ENCODE measurements at places on chromosomes 12 and 14. TPM values are rescaled to one million over a fixed set of nuclear protein-coding genes. Genes with fewer than 3 reads are reported as not detected.

DNA sequence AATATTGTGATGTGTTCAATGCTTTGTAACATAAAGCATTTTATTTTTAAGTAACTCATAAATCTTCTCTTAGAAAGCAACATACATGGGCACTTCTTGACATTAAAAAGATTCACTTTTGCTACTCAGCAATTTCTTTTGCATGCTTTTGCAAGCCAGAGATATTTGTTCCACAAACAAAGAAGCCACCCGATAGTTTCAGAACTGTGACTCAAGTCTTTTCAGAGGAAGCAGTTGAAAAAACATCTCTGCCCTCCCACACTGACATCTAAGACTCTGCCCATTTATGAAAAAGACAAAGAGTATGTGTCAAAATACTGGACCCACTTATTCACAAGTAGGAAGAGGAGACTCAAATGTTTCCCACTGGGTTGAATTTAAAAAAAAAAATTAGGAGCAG lies 7.5 kb downstream of the APPL2 start:
- DNase-seq: no peak

DNA sequence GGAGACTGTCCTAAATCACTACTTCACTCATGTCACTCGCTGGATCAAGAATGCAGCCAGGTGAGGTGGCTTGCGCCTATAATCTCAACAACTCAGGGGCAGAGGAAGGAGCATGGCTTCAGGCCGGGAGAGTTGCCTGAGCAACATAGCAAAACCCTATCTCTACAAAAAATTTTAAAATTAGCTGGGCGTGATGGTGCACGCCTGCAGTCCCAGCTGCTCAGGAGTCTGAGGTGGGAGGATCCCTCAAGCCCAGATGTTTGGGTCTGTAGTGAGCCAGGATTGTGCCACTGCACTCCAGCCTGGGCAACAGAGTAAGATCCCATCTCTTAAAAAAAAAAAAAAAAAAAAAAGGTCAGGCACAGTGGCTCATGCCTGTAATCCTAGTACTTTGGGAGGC lies 5.9 kb downstream of the SMAGP start:
- no peak for DNase-seq

- no peak for DNase-seq
These were observed at the start of gene GPD1 for GRCh38 chr12:50103767-50104321. TSS of gene GPD1 (plus strand) at chr12:50104008. CDS start at chr12:50104051, 43 bp downstream.

Gene CLBA1
- total RNA-seq: 6.4 TPM

Gene CREBL2
- 17.3 TPM for total RNA-seq

Gene ITPK1
- 36.3 TPM for total RNA-seq

Gene RNASE4
- 7.8 TPM for total RNA-seq

GRCh38 chr14:89325959-89326358 lies 91.1 kb downstream of the FOXN3 start:
- DNase-seq: no peak

DNA sequence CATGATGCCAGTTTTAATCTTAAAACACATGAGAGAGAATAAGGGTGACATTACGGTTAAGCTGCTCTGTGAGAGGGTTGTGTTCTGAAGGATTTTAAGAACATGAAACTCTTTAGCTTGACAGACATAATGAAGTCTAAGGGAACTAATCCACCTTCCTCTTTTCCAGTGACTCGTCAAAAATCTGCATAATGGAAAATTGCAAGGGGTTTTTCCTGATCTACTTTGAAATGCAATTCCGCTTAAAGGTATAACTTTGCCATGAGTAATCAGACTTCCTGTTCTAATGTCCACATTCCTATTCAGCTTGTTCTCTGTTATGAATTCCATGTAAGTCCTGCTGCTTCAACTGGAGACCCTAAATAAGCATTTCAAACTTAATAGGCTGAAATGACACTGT lies at the start of gene ZNF705A:
Gene ZNF705A (plus strand): TSS at position 171 of the 400 bp plus-strand sequence. CDS start 15,611 bp downstream, outside the sequence.
- peak; percentile 84 for DNase-seq

DNA sequence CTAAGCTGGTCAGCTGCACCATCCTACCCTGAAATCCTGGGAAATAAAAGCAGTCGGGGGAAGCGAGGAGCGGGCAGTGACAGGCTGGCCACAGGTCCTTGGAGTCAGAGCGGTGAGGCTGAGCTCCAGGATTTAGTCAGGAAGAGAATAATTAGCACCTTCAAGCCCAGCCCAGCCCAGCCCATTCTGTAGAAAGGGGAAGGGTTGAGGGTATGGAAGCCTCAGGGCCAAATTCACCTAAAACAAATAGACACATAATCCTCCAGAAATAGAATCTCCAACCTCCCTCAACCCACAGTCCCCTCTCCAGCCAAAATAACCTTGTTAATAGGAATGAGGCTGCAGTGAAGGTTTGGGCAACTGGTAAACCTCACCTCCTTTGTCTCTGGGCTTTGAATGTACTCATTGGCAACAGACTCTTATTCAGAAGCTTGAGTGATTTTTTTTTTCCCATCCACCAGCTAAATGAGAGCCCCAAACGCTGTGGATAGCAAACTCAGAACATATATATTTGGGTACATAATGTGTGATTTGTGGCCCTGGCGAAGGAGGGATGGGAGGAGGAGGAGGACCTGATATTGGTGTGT lies 334.1 kb downstream of the DPF3 start:
- no peak for DNase-seq

GRCh38 chr14:99514552-99515300 lies 33.5 kb downstream of the CCNK start:
- DNase-seq: no peak

Gene KRT3
- not detected for total RNA-seq

DNA sequence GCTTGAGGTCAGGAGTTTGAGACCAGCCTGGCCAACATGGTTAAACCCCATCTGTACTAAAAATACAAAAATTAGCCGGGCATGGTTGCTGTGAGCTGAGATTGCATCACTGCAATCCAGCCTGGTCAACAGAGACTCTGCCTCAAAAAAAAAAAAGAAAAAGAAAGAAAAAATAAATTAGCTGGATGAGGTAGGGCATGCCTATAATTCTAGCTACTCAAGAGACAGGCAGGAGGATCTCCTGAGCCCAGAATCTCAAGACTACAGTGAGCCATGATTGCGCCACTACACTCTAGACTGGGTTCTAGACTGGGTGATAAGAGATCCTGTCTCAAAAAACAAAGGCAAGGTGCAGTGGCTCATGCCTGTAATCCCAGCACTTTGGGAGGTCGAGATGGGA lies 16.9 kb downstream of the PPP4R3A start:
- DNase-seq: no peak

Gene AHNAK2
- total RNA-seq: 47.2 TPM

- no peak for DNase-seq
These were observed 92.7 kb downstream of the ITPK1 start for GRCh38 chr14:93023039-93023438.

Gene SLCO1B3
- total RNA-seq: not detected

Gene YAF2
- 39.4 TPM for total RNA-seq

- DNase-seq: no peak
These were observed 51.6 kb downstream of the PLEKHG3 start for GRCh38 chr14:64755781-64756221.

GRCh38 chr12:70876952-70877351 lies 43.6 kb downstream of the PTPRR start:
- no peak for DNase-seq

DNA sequence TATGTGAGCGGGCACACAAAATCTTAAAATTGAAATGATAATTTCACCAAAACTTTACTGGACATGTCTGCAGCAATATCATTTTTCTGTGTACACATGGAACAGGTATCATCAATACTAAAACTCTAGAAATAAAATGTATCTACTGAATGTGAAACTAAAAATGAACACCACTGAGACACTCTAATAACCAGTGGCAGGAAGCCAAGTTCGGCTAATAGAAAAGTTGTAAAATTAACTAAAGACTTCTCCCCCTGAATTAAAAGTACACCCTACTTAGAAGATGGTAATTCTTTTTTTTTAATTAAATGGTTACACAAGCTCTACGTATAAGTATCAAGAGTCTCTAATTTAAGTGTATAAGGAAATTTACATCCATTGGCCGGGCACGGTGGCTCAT lies 227.2 kb downstream of the MED13L start:
- DNase-seq: no peak

GRCh38 chr12:104551-105081 lies 38.0 kb downstream of the IQSEC3 start:
- no peak for DNase-seq

DNA sequence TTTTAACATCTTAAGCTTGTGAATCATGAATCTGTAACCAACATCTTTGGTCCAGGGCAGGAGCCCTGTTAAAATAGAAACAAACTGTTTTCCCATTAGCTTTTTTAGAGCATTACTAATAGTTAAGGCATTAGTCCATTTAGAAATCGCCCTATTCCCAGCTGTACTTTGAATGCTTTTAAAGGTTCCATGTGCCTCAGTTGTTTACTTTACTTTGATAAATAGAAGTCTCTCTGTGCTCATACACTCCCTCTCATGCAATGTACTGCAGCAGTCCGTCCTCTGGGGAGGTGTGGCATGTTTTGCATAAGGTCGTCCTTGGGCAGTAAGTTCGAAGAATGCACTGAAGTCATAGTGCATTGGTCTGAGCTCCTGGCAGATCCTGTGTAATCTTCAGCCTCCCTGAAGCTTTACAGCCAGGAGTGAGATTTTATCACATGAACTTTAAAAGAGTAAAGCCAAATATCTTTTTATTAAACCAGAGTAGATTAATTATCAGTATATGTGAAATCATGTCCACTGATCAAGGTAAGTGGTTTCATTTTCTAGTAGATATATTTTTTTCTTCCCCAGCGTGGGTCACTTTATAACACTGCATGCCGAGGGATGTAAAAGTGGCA lies 134.7 kb downstream of the FGD4 start:
- DNase-seq: no peak

Gene IL26
- total RNA-seq: not detected

Gene ARF3
- total RNA-seq: 108 TPM

Gene FMNL3
- total RNA-seq: 148 TPM

- no peak for DNase-seq
These were observed 121.7 kb downstream of the RALGAPA1 start for GRCh38 chr14:35687335-35687939.

- DNase-seq: no peak
These were observed 24.7 kb downstream of the ARG2 start for GRCh38 chr14:67644428-67644827.

GRCh38 chr14:97061198-97061597 lies 264.0 kb downstream of the VRK1 start:
- DNase-seq: no peak

Gene ASCL1
- not detected for total RNA-seq

DNA sequence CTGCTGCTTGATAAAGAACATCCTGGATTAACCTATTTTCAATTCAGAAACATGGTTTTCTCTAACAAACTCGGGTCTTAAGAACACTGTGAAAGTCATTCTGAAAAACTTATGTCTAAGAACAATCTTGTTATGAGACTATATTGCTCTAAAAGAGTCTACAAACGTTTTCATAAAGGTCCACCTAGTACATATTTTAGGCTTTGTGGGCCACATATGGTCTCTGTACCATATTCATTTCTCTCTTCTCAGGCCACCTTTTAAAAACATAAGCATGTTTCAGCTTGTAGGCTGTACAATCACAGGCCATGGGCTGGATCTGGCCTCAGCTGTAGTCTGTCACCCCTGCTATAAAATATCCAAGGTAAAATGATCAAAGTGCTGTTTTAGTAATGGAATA lies 39.9 kb downstream of the PPP4R3A start:
- DNase-seq: no peak

DNA sequence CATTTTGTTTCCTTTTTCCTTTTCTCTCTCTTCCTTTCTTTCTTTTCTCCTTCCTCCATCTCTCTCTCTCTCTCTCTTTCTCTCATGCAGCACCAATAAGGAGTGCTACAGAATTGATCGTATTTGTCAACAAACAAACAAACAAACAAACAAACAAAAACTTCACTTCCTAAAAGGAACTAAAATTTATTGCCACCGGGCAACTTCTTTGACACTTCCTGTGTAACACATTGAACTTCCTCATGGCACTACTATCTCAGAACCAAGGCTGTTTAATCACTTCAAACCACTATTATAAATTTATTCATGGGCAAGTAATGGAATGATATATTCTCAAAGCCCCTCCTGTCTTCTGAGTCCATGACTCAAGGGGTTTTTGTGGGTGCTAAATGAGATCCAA lies 51.3 kb downstream of the SERPINA3 start:
- DNase-seq: no peak

GRCh38 chr12:119156401-119157044 lies 22.2 kb upstream of the HSPB8 start:
- no peak for DNase-seq

Gene DNAL1
- total RNA-seq: 4.0 TPM

Gene DACT1
- 4.3 TPM for total RNA-seq

Gene LMNTD1
- 0.82 TPM for total RNA-seq

Gene TDRD9
- total RNA-seq: 0.10 TPM

Gene SGPP1
- total RNA-seq: 13.2 TPM

Data from glomerular endothelial cell (primary cell).